NCI-H524 (cell line): ENCODE measurements at places on chromosomes 11 and 22.

DNA sequence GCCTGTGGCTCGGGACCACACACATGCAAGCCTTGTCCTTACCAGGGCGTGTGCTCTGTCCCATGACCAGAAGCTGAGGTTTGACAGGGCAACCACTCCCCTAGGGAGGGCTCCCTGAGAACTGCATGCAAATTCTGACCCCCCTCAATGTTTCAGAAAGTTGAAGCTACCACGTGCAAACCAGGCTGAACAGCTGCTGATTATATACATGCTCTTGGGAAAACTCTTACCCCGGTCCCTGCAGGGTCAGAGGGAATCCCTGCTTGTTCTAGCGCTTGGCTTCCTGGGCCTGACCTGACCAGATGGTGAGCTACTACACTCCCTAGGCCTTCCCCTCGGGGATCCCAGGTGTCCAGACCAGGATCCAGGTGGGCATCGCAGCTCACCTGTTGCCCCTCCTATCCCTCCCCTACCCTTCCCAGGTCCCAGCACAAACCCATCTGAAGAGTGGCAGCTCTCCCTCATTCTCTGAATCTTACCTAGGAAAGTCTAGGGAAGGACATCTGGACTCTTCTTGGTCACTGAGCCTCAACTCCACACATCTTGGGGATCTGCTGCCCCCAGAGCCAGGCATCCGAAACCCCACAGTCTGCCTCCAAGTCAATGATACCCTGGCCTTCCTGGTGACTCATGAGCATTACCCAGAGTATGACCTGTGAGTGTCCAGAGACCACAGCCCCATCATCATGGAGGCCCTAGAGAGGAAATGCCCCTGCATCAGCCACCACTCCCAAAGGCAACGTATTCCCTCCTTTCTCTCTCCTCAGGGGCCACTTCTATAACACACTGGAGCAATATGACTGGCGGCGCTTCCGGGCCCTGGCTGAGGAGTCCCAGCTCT, 61.5 kb downstream of the BTG4 start:
- no peak for DNase-seq

DNA sequence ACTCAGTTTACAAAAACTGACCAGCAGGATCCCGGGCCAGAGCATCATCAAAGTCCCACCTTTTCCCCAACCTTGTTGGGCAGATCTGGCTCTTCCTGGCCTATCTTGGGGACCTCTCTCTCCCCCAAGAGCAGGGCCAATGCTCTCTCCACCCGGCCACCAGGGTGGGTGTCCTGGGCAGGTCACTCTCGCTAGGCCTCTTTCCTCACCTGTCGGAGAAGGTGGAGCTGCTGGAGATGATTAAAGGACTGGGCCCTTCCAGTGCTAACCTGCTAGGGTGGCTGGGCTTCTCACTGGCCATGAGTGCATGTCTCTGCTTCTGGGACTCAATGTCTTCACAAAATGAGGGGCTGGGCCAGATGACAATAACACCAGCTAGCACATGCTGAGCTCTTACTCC, 2.9 kb upstream of the CAPN5 start:
- DNase-seq, result no peak

GRCh38 chr22:43118953-43119458, 8.5 kb downstream of the BIK start:
- no peak for DNase-seq

DNA sequence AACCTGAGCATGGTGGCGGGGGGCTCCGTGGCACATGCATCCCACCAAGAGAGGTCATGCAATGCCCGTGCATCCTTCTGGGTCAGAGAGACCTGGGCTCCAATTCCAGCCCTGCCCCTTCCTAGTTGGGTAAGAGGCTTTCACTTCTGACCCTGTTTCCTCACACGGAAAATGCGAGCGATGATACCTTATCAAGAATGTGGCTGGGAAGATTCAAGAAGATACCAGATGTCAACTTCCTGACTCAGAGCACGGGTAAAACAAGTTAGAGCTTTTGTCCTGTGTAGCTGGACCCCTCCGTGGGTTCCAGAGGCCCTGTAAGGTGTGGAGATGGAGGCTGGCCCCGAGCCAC, 8.7 kb upstream of the DGKZ start:
- no peak for DNase-seq
